NCI-H187 (cell line): ENCODE measurements at places on chromosomes 2 and 18.

DNA sequence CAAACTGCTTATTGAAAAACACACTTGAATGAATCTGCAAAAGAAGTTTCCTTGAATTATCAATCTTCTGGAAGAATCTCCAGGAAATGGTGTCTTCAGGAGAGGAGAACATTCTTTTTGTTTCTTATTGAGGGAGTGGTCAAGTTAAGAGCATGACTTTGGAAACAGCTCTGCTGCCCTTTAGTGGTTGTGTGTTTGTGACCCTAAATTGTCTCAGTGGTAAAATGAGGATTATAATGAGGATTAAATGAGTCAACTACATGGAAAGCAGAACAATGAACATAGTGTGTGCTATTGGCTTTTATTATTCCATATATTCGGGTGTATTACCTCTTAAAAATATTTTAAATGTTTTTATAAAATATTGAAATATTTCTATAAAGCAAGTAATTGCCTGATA is 44.8 kb upstream of the TANC1 start:
- no peak for DNase-seq

DNA sequence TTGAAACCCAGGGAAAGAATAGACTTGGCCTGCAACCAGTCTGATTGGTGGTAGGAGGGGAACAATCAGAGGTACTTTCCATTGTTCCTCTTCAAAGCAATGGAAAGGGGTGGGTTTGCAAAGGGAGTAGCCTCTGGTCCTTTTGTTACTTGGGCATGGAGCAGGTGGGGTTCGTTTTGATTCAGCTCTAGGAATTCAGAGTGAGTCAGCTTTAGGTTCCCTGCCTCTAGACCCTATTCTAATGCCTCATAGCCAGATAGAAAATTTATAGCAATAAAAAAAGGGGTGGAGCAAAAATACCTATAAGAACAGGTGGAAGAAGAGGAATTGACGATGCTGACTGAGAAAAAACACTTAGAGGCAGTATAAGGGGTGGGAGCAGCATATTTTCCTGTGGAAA is 636.4 kb downstream of the PLCL1 start:
- no peak for DNase-seq

DNA sequence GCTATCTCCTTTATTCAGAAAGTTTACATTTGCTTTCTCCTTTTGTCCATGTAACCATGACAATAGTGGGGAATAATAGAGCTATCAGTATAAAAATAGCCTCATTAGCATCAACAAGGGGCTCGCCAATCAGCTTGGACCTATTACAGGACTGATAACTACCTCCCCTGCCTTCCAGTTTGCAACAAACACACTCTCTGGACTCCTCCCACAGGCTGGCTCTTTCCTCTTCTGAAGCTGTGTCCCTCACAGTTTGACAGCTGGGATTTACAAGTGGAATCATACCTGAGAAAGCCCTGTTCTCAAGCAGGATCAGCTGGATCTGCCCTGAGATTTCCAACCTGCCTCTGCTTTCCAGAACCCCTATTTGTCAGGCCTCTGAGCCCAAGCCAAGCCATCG is 162.5 kb downstream of the GRB14 start:
- DNase-seq: no peak

DNA sequence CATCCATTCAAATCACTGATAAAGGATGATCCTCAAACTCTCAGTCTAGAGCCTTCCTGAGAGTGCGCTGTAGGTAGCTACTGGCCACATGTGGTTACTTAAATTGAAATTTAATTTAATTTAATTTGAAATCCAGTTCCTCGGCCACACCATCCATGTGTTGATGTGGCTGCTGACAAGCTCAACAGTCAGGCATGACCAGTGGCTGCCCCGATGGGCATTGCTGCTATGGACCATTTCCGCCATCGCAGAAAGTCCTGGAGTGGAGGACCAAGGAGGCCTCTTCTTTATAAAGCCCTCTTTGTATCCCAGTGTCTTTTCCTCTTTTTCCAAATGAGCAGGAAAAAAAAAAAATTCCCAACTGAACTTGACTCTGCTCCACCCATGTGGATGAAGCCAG is 100.6 kb downstream of the HDAC4 start:
- no peak for DNase-seq

- DNase-seq: no peak
Measured at GRCh38 chr2:154875999-154876398, 177.5 kb downstream of the KCNJ3 start.

DNA sequence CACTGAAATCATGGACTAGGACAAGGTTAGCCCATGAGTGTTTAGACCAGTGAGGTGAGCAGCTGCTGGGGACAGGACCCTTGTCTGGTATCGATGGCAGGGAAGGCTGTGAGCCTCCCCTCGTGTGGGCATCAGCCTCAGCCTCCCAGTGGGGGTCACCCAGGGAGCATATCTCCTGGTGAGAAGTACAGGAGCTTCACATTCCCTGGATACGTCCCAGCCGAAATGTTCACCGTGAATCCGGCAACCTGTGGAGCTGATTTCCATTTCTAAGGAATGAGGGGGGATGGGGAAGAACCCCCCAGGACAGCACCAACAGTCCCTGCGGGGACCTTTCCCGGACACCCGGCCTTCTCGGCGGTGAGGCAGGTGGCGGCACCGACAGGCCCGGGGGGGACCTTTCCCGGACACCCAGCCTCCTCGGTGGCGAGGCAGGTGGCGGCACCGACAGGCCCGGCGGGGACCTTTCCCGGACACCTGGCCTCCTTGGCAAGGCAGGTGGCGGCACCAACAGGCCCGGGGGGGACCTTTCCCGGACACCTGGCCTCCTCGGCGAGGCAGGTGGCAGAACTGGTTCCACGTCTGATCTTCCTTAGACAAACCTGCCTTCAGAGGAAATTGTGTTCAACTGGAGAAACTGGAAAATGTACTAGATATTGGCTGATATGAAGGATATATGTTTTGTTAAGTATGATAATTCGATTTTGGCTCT is 21.2 kb downstream of the RTP5 start:
- DNase-seq: no peak
